Stimulated activated CD4-positive, alpha-beta T cell treated with anti-CD3 and anti-CD28 coated beads, Interleukin-15, amount 100 ng/mL, for 1 hour (primary cell): ENCODE measurements at places on chromosomes 1 and 21.

DNA sequence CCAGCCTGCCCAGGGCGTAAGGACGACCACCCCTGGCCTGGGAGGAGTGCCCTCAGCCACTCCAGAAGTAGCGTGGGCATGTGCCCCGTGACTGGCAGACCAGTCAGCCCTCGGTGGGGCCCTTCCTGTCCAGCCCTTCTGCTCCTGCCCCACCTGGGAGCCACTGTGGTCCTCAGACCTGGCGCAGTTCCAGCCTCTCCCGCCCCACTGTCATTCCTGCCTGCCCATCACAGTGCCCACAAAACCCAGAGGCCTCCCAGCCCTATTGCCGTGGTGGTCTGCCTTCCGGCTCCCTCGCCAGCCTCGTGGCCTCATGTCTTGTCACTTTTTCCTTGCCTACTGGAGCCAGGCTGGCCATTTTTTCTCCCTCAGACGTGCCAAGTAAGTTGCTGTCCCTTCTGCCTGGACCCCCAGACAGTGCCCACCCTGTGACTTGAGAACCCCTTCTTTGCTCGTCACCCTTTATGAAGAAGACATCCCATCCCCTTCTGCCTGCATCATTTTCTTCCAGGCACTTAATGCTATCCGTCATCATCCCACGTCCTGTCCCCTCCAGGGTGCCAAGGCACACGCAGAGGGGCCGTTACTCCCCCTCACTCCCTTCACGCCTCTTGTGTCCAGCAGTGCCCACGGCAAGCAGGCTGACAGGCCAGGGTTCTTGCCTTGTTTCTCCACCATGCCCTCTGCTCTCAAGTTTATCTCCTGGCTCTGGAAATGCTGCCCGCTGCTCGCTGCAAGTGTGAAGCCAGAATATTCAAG, 122.6 kb downstream of the CAMTA1 start:
- no peak for DNase-seq

- no peak for DNase-seq
Measured at GRCh38 chr1:214449371-214449770, 102.0 kb downstream of the PTPN14 start.

GRCh38 chr1:116439701-116440100, 66.7 kb downstream of the ATP1A1 start:
- no peak for DNase-seq

- no peak for DNase-seq
Measured at GRCh38 chr1:47424336-47424982, 8.4 kb downstream of the FOXE3 start.

DNA sequence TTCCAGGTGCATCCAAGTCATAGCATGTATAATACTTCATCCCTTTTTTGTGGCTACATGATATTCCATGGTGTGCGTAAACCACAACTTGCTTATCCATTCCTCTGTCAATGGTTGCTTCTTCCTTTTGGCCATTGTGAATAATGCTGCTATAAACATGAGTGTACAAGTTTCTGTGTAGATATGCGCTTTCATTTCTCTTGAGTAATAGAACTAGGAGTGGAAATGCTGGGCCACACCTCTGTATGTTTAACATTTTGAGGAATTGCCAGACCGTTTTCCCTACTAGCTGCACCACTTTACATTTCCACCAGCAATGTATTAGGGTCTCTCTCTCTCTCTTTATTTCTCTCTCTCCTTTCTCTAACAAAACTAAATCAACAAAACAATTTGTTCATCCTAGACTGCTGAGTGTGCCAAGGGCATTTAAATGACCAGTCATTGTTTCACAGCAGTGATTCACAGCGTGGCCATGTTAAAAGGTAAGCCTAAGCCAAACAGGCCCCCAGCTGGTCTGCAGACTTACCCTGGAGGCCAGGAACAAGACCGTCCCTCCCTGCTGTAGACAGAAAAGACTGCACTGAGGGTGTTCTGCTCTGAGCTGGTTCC, 53.2 kb upstream of the LYST start:
- no peak for DNase-seq
